MM.1S (cell line): ENCODE measurements at places on chromosomes 7 and 10.

GRCh38 chr10:45500798-45501197 is 126.8 kb downstream of the ALOX5 start:
- no peak for DNase-seq
- H3K27me3 ChIP-seq: no peaks in the 10 kb centered on the region
- no peak overlapping the region for H3K27ac ChIP-seq
- no peaks in the 10 kb centered on the region for H3K4me1 ChIP-seq
- H3K36me3 ChIP-seq: no peaks in the 10 kb centered on the region

GRCh38 chr7:123135960-123136359 is 63.8 kb downstream of the SLC13A1 start:
- no peaks in the 10 kb centered on the region for H3K27me3 ChIP-seq
- H3K4me3 ChIP-seq: no peak overlapping the region
- H3K27ac ChIP-seq: no peak overlapping the region
- H3K36me3 ChIP-seq: no peaks in the 10 kb centered on the region
- DNase-seq: no peak

GRCh38 chr7:28956608-28957063 is 1.5 kb downstream of the TRIL start:
- H3K27ac ChIP-seq: no peak overlapping the region
- H3K4me1 ChIP-seq: peaks cover 24% of the 10 kb centered on the region
- H3K36me3 ChIP-seq: no peaks in the 10 kb centered on the region

- H3K4me1 ChIP-seq: no peaks in the 10 kb centered on the region
- no peak for DNase-seq
- H3K27me3 ChIP-seq: no peaks in the 10 kb centered on the region
- no peak overlapping the region for H3K4me3 ChIP-seq
- H3K27ac ChIP-seq: no peak overlapping the region
These were observed 499.6 kb upstream of the LRRN3 start for GRCh38 chr7:110591341-110591740.

DNA sequence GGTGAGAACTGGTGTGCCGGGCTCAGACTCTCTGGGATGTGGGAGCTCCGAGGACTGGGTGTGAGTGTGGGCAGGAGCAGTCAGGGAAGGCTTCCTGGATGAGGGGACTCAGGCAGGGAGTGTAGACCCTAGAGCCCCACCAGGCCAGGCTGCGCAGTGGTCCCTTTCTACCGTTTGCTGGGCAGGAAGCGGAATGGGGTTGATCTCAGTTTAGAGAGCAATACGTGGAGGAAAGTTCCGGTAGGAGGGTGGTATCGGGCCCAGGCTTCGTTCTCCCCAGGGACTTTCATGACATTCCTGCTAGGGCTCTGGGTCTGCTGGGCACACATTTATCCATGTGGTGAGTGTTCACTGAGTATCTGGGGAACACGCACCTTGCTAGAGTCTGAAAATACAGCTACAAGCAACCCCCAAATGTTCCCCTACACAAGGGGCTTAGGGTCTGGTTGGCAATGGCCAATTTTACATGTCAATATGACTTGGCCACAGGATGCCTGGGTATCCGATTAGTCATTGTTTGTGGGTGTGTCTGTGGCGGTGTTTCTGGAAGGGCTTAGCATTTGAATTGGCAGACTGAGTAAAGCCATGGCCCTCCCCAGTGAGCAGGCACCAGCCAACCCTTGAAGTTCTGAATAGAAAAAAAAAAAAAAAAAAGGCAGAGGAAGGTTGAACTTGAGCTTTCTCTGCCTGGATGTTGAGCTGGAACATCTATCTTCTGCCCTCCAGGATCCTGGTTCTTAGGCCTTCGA is 20.8 kb downstream of the GHRHR start:
- H3K4me3 ChIP-seq: no peak overlapping the region
- no peak for DNase-seq
- H3K36me3 ChIP-seq: no peaks in the 10 kb centered on the region

DNA sequence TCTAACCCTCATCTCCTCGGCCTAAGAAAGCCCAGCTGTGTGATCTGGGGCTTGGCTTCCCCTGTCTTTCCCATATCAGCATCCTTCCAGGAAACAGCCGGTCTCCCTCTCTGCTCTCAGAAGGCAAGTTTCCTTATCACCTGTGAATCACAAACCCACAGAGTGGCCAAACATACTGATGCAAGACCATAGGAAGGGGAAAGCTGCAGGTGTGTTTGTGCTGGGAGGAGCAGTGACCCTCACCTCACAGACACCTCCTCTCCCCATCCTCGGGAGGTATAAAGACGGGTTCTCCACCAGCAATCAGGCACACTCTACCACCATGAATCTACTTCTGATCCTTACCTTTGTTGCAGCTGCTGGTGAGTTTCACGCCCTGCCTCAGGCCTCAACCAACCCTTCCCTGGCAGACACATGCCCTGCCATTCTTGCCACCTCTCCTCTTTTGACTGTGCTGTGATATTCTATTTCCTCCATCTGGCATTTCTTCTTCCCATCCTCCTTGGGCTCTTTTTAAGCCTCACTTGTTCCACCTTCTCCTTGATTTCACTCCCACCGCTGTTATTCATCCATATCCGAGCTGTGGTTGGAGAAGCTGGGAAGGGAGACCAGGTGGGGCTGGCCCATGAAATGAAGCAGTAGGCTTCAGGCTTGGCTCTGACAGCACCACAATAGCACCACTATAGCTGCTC is at the start of gene PRSS2:
Gene PRSS2, plus strand, starts transcription at position 310 of the 692 bp plus-strand sequence. Its CDS starts 13 bp downstream, at position 323.
- no peaks in the 10 kb centered on the region for H3K36me3 ChIP-seq
- H3K4me1 ChIP-seq: no peaks in the 10 kb centered on the region
- no peak for DNase-seq

DNA sequence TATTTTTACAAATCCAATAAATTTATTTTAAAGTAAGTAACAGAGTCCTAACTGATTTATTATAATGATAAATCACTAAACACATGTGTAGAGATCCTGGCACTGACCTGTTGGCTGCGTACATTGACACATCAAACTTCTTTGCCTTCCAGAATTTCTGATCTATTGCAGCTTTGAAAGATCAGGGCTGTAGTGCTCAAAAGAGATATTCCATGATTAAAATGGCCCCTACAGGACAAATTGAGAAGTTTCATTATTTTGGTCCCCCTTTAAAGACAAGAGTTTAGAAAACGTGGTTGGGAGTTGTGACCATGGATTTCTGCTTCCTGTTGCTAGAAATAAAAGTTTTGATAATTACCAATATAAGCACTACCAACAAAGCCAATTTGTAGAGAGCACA is 87.7 kb upstream of the PDK4 start:
- no peak overlapping the region for H3K4me3 ChIP-seq
- H3K4me1 ChIP-seq: no peaks in the 10 kb centered on the region
- no peak overlapping the region for H3K27ac ChIP-seq
- DNase-seq: peak; percentile 22

DNA sequence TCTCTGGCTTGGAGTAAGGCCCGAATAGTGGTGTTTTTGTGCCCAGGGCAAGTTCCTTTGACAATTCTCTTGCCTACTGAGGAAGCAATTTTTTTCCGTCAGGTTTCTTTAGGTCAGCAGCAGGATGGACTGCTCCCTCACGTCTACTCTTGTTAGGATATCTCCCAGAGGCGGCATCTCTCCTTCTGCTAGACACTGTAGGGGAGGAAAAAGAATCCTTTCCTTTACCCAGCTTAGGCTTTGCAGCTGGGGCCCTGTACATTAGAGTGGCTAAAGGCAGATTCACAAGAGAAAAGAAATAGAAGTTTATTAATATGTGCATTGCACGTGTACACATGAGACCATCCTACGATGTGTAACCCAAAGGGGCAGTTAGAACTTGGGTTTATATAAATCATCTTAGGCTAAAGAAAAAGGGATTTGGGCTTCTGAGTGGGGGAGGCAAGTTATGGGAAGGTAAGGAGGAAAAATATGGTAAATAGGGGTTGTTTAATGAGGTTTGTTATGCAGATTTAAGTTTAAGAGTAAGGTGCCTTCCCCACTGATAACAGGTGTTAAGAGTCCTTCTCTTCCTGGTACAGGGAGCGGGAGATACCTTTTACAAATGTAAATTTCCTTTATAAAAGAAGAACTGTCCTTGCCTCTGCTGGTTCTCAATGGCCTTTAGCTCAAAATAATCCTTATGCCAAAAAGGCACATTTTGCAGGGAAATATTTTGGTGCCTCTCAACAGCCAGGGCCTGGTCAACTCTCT is 156.4 kb downstream of the AOAH start:
- H3K27me3 ChIP-seq: no peaks in the 10 kb centered on the region
- H3K4me1 ChIP-seq: peaks cover 17% of the 10 kb centered on the region
- no peak overlapping the region for H3K4me3 ChIP-seq
- DNase-seq: no peak
- no peak overlapping the region for H3K27ac ChIP-seq

GRCh38 chr10:4059471-4060138 is 274.6 kb upstream of the KLF6 start:
- H3K27ac ChIP-seq: no peak overlapping the region
- no peaks in the 10 kb centered on the region for H3K36me3 ChIP-seq
- no peak overlapping the region for H3K4me3 ChIP-seq
- no peaks in the 10 kb centered on the region for H3K4me1 ChIP-seq
- no peaks in the 10 kb centered on the region for H3K27me3 ChIP-seq
- DNase-seq: no peak

DNA sequence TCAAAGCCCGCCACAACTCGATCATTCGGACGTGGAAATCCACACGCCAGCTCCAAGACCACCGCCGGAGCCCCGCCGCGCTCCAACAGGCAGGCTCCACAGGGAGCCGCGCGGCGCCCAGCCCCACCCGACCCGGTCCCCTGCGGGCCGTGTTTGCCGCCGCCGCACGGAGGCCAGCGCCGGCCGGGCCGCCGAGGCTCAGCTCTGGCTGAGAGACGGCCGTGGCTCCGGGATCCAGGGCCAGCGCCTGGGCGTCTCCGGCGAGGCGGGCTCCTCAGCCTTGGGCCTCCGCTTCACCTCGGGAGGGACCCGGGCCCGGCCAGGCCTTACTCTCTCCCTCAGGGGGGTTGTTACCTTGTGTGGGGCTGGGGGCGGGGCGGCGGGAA is 333 bp downstream of the SMNDC1 start:
- H3K4me1 ChIP-seq: peaks cover 28% of the 10 kb centered on the region
- DNase-seq: peak; percentile 25
- H3K27me3 ChIP-seq: no peaks in the 10 kb centered on the region
- H3K27ac ChIP-seq: peak overlapping the region; percentile 72; the same call in 1 of the 2 replicates
- peaks cover 12% of the 10 kb centered on the region; the same call in 1 of the 2 replicates for H3K36me3 ChIP-seq

- H3K27me3 ChIP-seq: no peaks in the 10 kb centered on the region
- no peaks in the 10 kb centered on the region for H3K36me3 ChIP-seq
- H3K4me1 ChIP-seq: no peaks in the 10 kb centered on the region
- H3K4me3 ChIP-seq: no peak overlapping the region
- H3K27ac ChIP-seq: no peak overlapping the region
These were observed 141.5 kb upstream of the DKK1 start for GRCh38 chr10:52172581-52172980.

- H3K4me1 ChIP-seq: no peaks in the 10 kb centered on the region
- no peaks in the 10 kb centered on the region for H3K36me3 ChIP-seq
- no peaks in the 10 kb centered on the region for H3K27me3 ChIP-seq
These were observed 207.8 kb upstream of the PODXL start for GRCh38 chr7:131764143-131764775.

- no peak overlapping the region for H3K27ac ChIP-seq
- H3K4me1 ChIP-seq: no peaks in the 10 kb centered on the region
- H3K36me3 ChIP-seq: no peaks in the 10 kb centered on the region
- H3K27me3 ChIP-seq: no peaks in the 10 kb centered on the region
These were observed 725.8 kb upstream of the POM121L12 start for GRCh38 chr7:52309631-52310030.

DNA sequence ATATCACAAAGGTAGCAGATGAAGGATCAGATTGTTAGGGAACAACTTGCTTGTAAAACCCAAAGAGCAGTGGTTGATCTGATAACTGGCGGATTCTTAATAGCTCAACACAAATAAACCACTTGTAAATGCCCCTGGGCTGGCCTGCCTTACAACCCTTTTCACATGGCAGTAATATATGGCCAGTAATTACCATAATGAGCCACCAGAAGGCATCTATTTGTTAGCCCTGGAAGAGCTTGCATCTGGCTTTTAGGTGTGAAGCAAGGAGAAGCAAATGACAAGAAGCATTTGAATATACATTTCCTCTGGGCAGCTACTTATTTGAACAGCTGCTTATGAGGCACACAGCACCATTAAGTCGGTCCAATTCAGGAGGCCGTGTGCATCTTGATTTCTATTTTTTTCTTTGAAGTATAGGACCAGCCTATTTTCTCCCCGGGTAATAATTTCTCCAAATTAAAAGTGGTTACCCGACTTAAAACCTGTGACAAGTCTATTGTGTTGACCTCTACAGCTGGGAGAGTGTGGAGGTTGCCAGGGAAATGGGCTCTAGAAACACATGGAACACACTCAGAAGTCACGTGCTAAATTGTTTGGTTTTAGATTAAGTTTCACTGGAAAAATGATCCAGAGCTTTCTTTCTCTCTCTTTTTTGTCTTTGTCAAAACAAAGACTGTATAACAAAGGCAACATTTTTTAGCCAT is 113.4 kb downstream of the SEM1 start:
- no peaks in the 10 kb centered on the region for H3K27me3 ChIP-seq
- H3K27ac ChIP-seq: no peak overlapping the region
- no peak overlapping the region for H3K4me3 ChIP-seq
- DNase-seq: peak; percentile 22
- no peaks in the 10 kb centered on the region for H3K4me1 ChIP-seq
- no peaks in the 10 kb centered on the region for H3K36me3 ChIP-seq

- H3K27ac ChIP-seq: no peak overlapping the region
- peaks cover 22% of the 10 kb centered on the region for H3K4me1 ChIP-seq
- no peak overlapping the region for H3K4me3 ChIP-seq
- no peaks in the 10 kb centered on the region for H3K36me3 ChIP-seq
These were observed 233.6 kb upstream of the CCDC6 start for GRCh38 chr10:60139798-60140566.

- no peak overlapping the region for H3K27ac ChIP-seq
- no peaks in the 10 kb centered on the region for H3K4me1 ChIP-seq
- H3K4me3 ChIP-seq: no peak overlapping the region
- DNase-seq: no peak
- no peaks in the 10 kb centered on the region for H3K36me3 ChIP-seq
- H3K27me3 ChIP-seq: no peaks in the 10 kb centered on the region
These were observed 92.1 kb downstream of the GRB10 start for GRCh38 chr7:50690541-50691011.

DNA sequence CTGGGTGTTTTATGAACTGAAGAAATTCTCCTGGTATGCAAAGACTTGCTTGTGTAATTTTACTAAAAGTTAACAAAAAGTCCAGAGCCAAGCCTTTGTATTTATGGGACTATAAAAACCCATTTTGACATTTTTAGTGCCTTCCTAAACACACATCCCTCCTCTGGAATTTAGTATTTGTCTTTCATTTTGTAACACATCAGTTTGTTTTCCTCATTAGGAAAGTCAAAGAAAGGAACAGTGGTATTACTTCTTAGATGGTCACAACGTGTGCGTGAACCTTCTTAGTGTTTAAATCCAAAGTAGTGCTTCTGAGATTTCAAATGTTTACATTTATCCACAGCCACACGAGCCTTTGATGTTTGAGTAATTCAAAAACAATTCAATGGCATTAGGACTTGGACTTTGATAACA is 103.2 kb upstream of the TMEM106B start:
- no peaks in the 10 kb centered on the region for H3K36me3 ChIP-seq
- no peaks in the 10 kb centered on the region for H3K27me3 ChIP-seq
- no peak overlapping the region for H3K27ac ChIP-seq
- H3K4me3 ChIP-seq: no peak overlapping the region
- no peaks in the 10 kb centered on the region for H3K4me1 ChIP-seq

- no peak overlapping the region for H3K4me3 ChIP-seq
- H3K36me3 ChIP-seq: no peaks in the 10 kb centered on the region
- H3K27me3 ChIP-seq: no peaks in the 10 kb centered on the region
- DNase-seq: no peak
These were observed 89.1 kb downstream of the CELF2 start for GRCh38 chr10:11106621-11107374.
